MCF 10A (cell line): ENCODE measurements at places on chromosomes 1 and 21. TPM values are rescaled to one million over a fixed set of nuclear protein-coding genes. Genes with fewer than 3 reads are reported as not detected.

DNA sequence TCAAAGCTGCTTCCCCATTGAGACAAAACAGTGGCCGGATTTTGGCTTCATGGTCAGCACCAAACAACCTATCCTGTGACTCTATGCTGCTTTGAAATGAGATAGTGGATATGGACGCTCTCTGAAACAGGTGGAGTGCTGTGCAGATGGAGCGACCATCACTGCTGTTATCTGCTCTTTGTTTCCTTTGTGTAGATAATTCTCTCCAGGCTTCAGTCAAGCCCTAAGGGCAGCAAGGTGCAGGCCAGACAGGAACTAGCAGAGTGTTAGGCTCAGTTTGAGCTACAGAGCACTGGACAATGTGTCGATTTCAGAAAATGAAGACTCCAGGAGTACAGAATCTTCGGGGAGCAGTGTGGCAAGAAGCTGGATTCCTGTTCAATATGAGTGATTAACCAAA is 4.8 kb upstream of the IRF6 start:
- no peak for DNase-seq

DNA sequence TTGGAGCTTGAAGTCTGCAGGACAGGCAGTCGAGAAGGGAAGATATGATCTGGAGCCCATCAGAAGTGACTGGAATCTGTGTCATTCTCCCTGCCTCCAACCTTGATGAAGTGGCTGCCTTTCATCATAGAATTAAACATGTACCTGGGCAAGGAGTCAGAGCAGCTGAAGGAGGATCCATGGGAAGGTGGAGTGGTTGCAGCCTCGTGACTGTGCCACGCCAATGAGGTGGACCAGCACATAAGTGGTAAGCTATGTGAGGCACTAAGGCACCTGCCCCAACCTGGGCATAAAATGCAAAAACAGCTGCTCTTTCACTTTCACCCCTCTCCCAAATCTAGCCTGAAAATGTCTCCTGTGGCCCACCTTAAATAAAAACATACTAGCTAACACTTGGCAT is 7.3 kb downstream of the SLC22A15 start:
- no peak for DNase-seq

DNA sequence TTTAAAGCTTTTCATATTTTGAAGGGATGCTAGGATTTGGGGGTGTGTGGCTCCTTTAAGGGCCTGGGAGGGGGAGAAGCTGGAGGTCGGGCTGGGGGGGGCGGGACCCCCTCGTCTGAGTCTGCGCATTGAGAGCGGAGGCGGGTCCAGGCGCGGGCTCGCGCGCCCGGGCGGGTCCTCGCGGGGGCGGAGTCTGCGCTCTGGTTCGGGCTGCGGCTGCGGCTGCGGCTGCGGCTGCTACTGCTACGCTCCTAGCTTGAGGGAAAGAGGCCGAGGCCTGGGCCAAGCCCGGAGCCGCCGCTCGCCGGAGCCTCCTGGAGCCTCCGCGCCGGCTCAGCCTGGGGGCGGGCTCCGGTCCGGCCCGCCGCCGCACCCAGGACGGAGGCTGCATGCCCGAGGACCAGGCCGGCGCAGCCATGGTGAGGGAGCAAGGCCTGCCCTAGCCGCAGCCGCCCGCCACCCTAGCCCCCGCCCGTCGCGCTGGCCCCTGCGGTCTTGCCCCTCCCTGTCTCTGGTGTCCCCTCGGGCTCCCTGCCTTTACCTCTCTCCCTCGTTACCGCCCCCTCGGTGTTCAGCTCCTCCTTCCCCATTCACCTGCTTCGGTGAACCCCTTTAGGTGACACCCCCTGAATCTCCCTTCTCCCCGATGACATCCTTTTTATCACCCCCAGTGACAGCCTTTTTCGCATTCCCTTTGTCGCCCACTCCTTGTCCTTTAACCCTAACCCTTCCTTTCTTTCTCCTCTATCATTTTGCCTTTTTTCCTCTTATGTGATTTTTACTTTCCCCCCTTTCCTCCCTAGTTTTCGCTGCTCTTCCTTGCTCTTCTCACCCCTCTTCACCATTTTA is at the start of gene ZYG11B:
TSS of gene ZYG11B (plus strand) at position 189 of the 849 bp plus-strand sequence. CDS start at position 390, 201 bp downstream.
- DNase-seq = peak; percentile 81

- DNase-seq = peak; percentile 38
Measured at GRCh38 chr1:247294282-247294681, 37.4 kb downstream of the ZNF496 start.

GRCh38 chr21:16851054-16851453 is 661.8 kb upstream of the CXADR start:
- no peak for DNase-seq

- DNase-seq = no peak
Measured at GRCh38 chr1:96710708-96711477, 10.7 kb upstream of the PTBP2 start.

The TMEM79 gene
- total RNA-seq = 8.1 and 12.5 TPM in 2 replicates
